ENCODE measurements at places on chromosomes 4 and X.

GRCh38 chr4:131348263-131348662 lies 1800.8 kb upstream of the PCDH10 start:
- H3K27ac ChIP-seq: no peak overlapping the region
- no peaks in the 10 kb centered on the region for H3K36me3 ChIP-seq
- H3K27me3 ChIP-seq: no peaks in the 10 kb centered on the region
- no peak for DNase-seq

GRCh38 chr4:116243431-116243830 lies 841.9 kb downstream of the TRAM1L1 start:
- H3K27ac ChIP-seq: no peak overlapping the region
- no peaks in the 10 kb centered on the region for H3K27me3 ChIP-seq
- no peaks in the 10 kb centered on the region for H3K36me3 ChIP-seq

DNA sequence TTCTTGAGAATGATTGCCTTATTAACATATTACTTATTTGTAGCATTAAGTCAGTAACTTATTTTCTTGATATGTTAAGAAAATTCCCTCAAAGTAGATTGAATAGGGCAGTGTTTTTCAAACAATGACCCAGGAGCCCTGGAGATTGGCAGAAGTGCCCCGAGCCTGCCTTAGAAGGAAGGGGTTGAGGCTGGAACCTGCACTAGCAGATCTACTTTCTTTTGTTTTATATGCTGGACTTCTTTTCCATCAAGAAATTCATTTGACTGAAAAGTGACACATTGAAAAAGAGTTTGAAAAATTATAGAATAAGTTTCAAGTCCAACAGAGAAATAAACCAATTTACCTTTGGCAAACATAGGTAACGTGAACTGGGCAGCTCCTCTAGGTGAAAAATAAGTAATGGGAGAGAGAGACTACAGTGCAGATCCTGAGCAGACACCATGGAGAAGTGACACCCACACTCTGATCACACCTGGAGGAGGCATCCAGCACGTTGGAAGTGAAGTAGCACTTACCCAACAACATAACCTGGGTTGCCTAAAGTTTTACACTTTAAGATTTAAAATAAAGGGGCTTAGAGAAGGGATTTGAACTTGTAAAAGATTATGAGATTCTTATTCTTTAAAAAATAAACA lies 18.6 kb downstream of the ARSJ start:
- H3K4me1 ChIP-seq: peaks cover 6% of the 10 kb centered on the region
- no peak for DNase-seq
- peaks cover 2% of the 10 kb centered on the region for H3K36me3 ChIP-seq
- H3K27me3 ChIP-seq: no peaks in the 10 kb centered on the region
- H3K4me3 ChIP-seq: no peak overlapping the region
- peak overlapping the region; percentile 83 for H3K27ac ChIP-seq

GRCh38 chr4:147037069-147037468 lies 91.4 kb upstream of the TTC29 start:
- no peak for DNase-seq
- H3K27me3 ChIP-seq: no peaks in the 10 kb centered on the region
- no peaks in the 10 kb centered on the region for H3K4me1 ChIP-seq
- no peak overlapping the region for H3K4me3 ChIP-seq
- no peaks in the 10 kb centered on the region for H3K36me3 ChIP-seq

DNA sequence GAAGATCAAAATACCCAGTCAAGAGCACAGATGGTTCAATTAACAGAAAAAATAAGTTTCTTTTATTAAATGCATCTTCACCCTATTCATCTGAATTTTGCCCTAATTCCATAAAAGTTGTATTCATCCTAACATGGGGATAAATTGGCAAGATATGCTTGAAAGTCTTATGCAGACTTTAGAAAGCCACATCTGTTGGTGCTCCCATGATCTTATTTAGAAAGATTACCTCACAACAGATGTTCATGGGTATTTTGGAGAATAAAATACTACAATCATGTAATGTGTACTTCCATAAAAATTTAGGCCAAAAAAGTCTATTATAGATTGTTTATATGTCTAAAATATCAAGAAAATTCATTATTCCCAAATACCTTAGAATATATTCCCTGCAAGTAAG lies 510.3 kb downstream of the TECRL start:
- no peaks in the 10 kb centered on the region for H3K36me3 ChIP-seq
- no peak overlapping the region for H3K27ac ChIP-seq
- no peaks in the 10 kb centered on the region for H3K27me3 ChIP-seq

GRCh38 chrX:44244008-44244407 lies 99.5 kb downstream of the EFHC2 start:
- no peaks in the 10 kb centered on the region for H3K27me3 ChIP-seq
- H3K4me3 ChIP-seq: no peak overlapping the region
- no peaks in the 10 kb centered on the region for H3K36me3 ChIP-seq
- H3K4me1 ChIP-seq: no peaks in the 10 kb centered on the region
- no peak overlapping the region for H3K27ac ChIP-seq

- peak overlapping the region; percentile 45 for H3K4me3 ChIP-seq
- no peak overlapping the region for H3K27ac ChIP-seq
- no peaks in the 10 kb centered on the region for H3K36me3 ChIP-seq
These were observed 114.0 kb downstream of the CLCN5 start for GRCh38 chrX:50036426-50036825.

Data from mesenchymal stem cell (in vitro differentiated cells and primary cell).